Spleen (tissue), 13 donors: ENCODE measurements at places on chromosomes 6 and 20. TPM values are rescaled to one million over a fixed set of nuclear protein-coding genes. Genes with fewer than 3 reads are reported as not detected.

DNA sequence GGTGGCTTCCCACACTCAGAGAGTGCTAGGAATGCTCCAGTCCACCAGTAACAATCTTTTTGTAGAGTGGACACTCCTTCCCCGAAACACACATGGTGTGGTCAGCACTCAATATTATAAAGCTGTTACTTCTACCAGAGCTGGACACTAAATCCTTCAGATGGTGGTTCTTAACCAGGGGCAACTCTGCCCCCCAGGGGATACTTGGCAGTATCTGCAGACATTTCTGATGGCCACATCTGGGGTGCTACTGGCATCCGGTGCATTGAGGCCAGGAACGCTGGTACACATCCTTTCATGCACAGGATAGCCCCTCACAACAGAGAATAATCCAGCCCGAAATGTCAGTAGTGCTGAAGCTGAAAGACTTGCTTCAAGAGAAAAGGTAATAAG lies 124.4 kb downstream of the NFATC2 start:
- peak; percentile 52 for DNase-seq
- H3K27ac ChIP-seq, result no peak overlapping the region
- no peaks in the 10 kb centered on the region for H3K36me3 ChIP-seq
- peaks cover 81% of the 10 kb centered on the region for H3K4me1 ChIP-seq

- no peak overlapping the region for H3K27ac ChIP-seq
- H3K4me3 ChIP-seq, result no peak overlapping the region
- no peaks in the 10 kb centered on the region for H3K36me3 ChIP-seq
- no peaks in the 10 kb centered on the region for H3K27me3 ChIP-seq
- H3K4me1 ChIP-seq, result peaks cover 21% of the 10 kb centered on the region
These were observed 27.1 kb downstream of the RAB44 start for GRCh38 chr6:36724514-36725390.

DNA sequence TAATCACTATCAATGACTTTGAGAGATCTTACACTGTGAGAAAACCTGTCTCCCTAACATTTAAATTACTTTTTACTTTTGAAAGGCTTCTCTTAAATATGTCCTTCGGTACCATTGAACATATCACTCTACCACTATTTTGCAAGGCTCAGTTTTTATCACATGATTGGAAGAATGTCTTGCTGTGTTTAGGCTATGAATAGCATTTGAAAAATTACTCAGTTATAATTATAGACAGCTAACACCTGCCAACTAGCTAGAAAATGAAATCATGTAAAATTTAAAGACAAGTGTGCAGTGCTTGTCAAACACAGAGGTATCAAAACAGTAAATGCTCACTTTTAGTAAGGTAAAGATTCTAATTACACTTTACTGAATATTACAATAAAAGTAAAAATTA lies 11.0 kb downstream of the SESN1 start:
- H3K27ac ChIP-seq, result no peak overlapping the region
- H3K4me3 ChIP-seq, result no peak overlapping the region
- no peaks in the 10 kb centered on the region for H3K27me3 ChIP-seq
- H3K4me1 ChIP-seq, result peaks cover 27% of the 10 kb centered on the region
- DNase-seq, result no peak

Gene GHRH
- not detected for total RNA-seq

- DNase-seq, result no peak
- no peak overlapping the region for H3K27ac ChIP-seq
- no peak overlapping the region for H3K4me3 ChIP-seq
- H3K4me1 ChIP-seq, result no peaks in the 10 kb centered on the region
These were observed 313.5 kb downstream of the SLC35F1 start for GRCh38 chr6:118220429-118221128.

Gene SIGLEC1
- 41.3 TPM for total RNA-seq

DNA sequence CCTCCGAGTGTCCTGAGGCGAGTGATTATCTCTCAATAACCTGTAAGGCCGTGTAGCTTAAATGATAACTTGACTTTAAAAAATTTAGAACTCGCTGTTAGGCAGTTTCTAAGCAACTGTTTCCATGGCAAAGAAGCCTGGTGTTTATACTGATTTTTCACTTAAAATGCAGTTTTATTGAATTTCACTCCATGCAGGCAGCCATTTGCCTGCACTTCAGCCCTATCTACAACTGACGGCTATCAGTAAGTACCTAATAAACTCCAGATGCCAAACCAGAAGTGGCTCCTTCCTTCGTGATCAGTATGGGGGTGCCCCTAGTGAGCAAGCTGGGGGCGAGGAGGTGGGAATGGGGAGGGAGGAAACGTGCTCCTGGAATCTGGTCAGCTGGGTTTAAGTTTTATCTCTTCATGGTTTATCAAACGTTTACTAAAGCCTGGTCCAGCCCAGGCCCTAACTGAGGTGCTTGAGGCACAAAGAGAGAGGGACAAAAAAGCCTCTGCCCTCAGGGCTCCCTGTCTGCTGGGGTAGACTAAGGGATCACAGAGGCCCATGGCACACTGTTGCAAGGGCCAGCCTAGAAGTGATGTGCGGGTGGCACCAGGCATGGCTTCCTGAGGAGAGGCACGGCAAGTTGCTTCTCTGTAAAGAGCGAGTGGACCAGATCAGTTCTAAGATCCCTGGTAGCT lies 45.5 kb downstream of the TTI1 start:
- no peak overlapping the region for H3K27ac ChIP-seq
- peaks cover 86% of the 10 kb centered on the region for H3K36me3 ChIP-seq
- H3K27me3 ChIP-seq, result no peaks in the 10 kb centered on the region

GRCh38 chr6:55277646-55278045 lies 49.6 kb upstream of the GFRAL start:
- no peak overlapping the region for H3K27ac ChIP-seq
- H3K36me3 ChIP-seq, result no peaks in the 10 kb centered on the region
- no peaks in the 10 kb centered on the region for H3K27me3 ChIP-seq

GRCh38 chr6:75488033-75488432 lies 5.6 kb downstream of the FILIP1 start:
- peaks cover 11% of the 10 kb centered on the region for H3K27me3 ChIP-seq
- H3K4me3 ChIP-seq, result no peak overlapping the region
- no peaks in the 10 kb centered on the region for H3K36me3 ChIP-seq
- DNase-seq, result no peak

- H3K4me3 ChIP-seq, result no peak overlapping the region
- no peaks in the 10 kb centered on the region for H3K36me3 ChIP-seq
- H3K27ac ChIP-seq, result no peak overlapping the region
- no peaks in the 10 kb centered on the region for H3K4me1 ChIP-seq
These were observed 2.6 kb upstream of the BPIFB4 start for GRCh38 chr20:33076662-33077372.

DNA sequence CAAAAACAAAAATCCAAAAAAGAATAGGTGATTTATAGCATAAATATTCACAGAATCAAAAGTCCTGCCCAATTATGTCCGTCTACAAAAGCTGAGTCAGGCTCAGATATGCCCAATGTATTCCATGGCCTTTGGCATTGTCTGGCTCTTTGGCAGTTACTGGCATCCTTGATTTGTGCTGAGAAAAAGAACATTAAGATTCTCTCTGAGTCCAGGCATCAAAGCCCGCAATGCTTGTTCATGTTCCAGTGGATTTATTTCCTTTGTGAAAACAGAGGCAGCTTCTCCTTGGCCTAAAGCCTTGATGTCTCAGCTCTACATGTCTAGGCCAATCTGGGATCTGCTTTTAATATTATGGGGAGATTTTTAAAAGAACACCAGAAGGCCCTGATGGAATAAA lies 76.1 kb upstream of the SLC4A11 start:
- no peak overlapping the region for H3K27ac ChIP-seq
- no peak overlapping the region for H3K4me3 ChIP-seq
- DNase-seq, result no peak
- H3K27me3 ChIP-seq, result no peaks in the 10 kb centered on the region

Gene MRAP2
- 16.0 TPM for total RNA-seq

DNA sequence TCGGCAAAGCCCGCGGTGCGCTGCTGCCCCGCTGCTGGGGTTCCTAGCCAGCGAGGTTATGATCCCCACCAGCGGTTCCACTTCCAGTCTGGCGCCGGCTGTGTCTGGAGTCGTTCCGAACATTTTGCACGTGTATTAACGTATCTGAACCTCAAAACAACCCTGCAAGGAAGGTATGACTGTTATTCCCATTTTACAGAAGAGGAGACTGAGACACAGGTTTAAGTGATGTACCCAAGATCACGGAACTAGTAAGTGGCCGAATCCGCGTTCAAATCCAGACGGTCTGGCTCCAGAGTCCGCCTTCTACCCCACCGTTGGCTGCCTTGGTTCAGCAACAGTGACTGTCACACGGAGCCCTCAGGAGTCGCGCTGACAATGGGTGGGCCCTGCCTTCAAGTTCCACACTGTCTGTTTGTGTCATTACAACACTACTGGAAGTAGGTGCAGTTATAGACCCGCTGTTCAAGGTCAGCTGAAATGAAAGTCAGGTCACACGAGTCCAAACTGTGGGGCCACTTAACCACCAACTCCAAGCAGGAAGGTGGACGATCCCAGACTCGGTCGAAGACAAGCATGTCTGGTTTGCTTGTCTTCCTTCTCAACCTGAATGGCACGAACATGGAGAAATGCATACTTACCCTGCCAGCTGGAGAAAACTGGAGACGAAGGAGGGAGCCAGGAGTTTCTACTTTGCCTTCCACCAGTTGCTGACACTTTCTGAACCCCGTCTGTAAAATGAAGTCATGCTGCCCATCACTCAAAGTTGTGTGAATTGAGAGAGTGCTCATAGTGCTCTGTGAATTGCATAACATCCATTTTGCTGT lies 803 bp upstream of the SRXN1 start:
- H3K4me3 ChIP-seq, result peak overlapping the region; percentile 80
- DNase-seq, result no peak
- H3K4me1 ChIP-seq, result peaks cover 43% of the 10 kb centered on the region
- peaks cover 21% of the 10 kb centered on the region for H3K36me3 ChIP-seq
- peak overlapping the region; percentile 61 for H3K27ac ChIP-seq

Gene FOXC1
- 0.66 TPM for total RNA-seq

GRCh38 chr6:130143709-130144108 lies 79.0 kb downstream of the SAMD3 start:
- no peak overlapping the region for H3K4me3 ChIP-seq
- no peak for DNase-seq
- peaks cover 16% of the 10 kb centered on the region for H3K36me3 ChIP-seq
- H3K4me1 ChIP-seq, result peaks cover 10% of the 10 kb centered on the region
- H3K27ac ChIP-seq, result no peak overlapping the region
- no peaks in the 10 kb centered on the region for H3K27me3 ChIP-seq

Gene LTA
- total RNA-seq, result 2.4 TPM
